ENCODE measurements at places on chromosomes 13 and 19.

DNA sequence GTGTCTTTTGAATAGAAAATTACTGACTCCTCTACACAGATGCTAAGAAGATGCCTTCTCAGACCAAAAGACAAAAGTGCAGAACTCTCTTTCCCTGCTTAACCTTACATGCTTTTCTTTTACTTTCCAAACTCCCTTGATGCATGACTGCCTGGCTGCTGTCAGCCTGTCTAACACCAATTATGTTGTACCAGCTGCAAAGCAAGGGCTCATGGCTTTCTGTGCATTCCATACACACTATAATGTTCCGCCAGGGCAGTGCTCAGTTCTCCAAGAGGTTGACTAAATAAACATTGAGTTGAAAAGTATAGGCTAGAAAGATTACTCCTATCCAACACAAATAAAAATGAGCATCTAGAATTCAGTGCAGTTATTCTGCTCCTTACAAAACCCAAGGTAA lies 330.4 kb upstream of the NBEA start:
- DNase-seq: no peak

DNA sequence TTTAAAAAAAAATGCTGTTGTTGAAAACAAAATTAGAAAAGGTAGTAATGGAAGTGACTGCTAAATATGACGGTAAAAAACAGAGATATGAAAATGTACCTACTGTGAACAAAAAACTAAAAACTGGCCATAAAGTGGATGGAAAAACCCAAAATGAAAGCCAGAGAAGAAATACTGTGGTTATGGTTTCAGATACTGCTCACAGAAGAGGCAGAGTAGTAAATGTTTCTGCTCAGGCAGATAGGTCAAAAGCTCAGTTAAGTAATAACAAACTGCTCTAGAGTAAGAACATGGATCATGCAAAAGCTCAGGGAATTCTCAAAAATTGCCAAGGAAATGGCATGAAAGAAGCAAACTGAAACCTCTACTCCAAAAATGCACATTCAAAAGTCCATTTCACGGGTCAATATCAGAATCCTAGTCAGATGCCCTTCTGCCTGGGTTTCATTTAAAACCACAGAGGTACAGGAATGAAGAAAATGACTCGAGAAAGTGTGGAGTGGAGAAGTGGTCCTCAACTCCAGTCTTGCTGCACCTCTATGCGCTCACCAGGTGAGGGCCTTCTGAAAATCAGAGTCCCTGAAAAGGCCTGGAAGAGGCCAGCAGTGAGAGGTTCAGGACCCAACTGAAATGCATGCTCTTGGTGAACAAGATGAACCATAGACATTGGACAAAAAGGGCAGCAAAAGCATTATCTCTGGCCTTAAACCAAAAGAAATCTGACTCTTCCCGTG lies 315.0 kb upstream of the SPRY2 start:
- DNase-seq: no peak

DNA sequence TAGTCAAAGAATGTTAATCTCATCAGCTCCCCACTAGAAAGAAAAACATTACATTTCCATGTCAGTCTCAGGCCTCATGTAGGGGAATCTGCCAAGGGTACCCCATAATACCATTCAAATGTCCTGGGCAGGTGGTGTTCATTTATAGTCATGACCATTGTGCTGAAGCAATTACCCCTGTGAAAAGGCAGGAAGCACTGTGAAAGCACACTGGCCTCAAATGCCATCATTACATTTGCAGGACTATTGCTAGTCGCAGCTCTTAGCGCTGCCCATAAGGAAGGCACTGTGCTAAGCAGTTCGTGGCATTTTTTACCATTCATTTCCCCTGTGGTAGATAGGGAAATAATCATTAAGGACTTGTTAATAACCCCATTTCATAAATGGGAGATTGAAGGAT lies 109.0 kb downstream of the LHFPL6 start:
- no peak for DNase-seq

- DNase-seq: no peak
Measured at GRCh38 chr13:92196591-92197256, 798.3 kb downstream of the GPC5 start.

- DNase-seq: no peak
Measured at GRCh38 chr19:51477344-51477743, 995 bp upstream of the CEACAM18 start.

All from suppressor macrophage treated with lipopolysaccharide for 4 hours (primary cell).